Activated T-cell treated with anti-CD3 and anti-CD28 coated beads for 24 hours (primary cell): ENCODE measurements at places on chromosomes 5 and 9.

DNA sequence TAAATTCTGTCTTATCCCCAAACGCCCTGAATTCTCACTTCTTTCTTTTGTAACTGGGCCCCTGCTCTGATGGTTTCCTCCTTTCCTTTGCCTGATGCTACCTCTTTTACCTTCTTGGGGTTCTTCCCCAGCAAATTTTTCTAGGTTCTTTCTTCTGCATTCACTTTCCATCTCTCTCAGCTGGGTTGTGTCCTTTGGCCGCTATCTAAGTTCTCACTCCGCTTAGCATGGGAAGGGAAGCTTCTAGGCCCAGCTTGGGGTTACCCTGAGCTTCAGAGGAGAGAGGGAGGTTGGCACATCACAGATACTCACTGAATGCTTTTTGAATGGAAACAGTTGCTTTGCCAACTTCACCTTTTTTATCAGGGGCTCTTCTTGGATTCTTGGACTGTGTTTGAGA, 17.0 kb downstream of the PALM2AKAP2 start:
- DNase-seq = no peak

DNA sequence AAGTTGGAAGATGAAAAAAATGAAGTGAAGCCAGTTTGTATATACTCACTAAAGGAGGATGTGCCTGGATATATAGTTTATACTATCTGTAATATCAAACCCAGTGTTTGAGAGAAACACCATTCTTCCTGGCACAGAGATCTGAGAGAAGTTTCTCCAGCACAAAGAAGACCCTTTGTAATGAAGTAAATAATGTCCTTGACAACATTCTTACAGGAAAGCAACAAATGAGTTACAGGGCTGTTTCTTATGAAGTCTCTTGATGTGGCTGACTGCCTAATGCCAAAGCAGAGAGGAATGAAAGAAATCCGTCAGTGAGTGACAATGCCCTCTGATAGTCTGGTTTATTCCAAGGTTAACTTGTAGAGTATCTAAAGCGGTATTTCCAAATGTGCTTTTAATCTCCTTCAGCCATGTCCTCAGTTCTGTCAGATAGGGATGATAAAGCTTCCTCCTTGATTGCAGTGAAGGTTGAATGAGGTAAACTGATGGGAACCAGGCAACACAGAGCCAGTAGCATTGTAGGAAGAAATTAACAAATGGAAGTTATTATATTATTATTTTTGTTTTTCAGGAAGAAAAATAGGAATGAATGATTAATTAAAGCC, 123.1 kb upstream of the ZNF608 start:
- no peak for DNase-seq

DNA sequence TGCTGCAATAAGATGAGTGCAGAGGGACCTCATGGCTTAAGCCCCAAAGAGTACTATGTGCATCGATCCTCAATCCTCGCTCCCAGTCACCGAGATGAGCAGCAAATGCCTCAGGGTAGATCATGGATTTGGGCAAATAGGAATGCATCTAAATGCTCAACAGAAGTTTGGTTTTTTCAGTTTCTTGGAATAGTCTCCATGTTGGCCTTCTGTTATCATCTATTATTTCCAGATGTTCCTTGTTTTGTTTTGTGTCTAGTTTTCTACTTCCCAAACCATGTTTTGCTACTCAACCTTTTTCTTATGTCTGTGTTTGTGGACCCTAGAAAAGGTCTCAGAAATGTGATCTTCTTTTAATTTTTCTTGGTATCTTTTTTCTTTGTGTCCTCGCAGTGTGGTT, 43.5 kb upstream of the RASGRF2 start:
- DNase-seq = no peak

GRCh38 chr5:135600971-135601381, 22.2 kb upstream of the CXCL14 start:
- no peak for DNase-seq

GRCh38 chr5:132114150-132115121, 40.8 kb downstream of the CSF2 start:
- no peak for DNase-seq

DNA sequence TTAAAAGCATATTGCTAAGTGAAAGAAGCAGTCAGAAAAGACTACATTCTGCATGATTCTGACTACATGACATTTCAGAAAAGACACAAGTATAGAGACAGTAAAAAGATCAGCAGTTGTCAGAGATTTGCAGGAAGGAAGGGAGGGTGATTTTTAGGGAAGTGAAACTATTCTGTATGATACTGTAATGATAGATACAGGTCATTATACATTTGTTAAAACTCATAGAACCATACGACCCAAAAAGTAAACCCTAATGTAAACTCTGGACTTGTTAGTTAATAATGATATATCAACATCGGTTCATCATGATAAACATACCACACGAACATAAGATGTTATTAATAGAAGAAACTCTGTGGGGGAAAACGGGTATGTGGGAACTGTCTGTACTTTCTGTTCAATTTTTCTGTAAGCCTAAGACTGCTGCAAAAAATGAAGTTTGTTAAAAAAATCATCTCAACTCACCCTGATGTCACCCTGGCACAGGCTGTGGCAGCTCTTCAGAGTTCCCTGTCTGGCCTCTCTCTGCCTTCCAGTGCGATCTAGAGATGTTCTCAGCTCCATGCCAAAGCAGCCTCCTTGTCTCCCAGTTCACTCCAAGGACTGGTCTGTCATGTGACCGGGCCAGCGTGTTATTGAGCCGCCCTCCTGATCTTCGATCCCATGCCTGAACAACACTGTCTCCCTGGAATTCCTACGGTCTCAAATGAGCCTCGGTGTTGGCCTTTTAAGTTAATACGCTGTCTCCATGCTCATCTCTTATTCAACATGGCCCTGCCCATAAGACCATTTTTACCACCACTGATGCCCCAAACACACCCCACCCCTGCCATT, 35.4 kb downstream of the PRLR start:
- no peak for DNase-seq

- DNase-seq = no peak
Measured at GRCh38 chr5:147481874-147482705, 27.8 kb downstream of the DPYSL3 start.

DNA sequence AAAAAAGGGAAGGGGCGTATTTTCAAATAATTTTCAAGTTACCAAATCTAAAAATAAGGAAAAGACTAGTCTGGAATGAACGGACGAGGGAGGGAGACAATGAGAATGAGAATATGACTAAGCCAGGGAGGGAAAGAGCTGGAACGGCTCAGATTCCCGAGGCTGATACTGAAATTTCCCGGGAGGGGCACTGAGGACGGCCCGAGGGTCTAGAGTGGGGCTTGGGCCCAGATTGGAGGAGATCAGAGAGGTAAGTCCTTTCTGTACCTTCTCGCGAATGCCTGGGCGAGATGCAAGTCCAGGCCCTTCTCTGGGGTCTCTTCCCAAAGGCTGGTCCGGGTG, 3.4 kb upstream of the CCIN start:
- DNase-seq = no peak

GRCh38 chr9:23798325-23798724, 27.7 kb downstream of the ELAVL2 start:
- DNase-seq = no peak

DNA sequence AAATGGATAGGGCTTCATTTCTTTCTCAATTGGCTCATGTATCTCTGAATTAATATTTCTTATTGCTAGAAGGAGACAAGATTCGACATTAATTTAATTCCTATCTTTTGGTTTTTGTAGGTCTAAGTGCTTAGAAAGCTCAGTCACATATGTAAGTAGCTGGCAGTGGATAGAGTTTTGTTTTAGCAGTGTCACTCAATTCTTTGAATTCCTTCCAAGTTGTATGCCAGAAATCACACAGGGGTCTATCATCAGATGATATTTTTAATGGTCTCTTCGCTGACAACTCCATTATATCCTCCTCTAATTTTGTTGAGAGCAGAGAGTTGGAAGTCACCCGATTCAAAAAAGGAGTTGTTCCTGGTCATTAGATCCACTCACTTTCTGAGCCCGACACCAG, 82.7 kb downstream of the AMBP start:
- no peak for DNase-seq

GRCh38 chr5:113809626-113810025, 296.1 kb downstream of the YTHDC2 start:
- DNase-seq = no peak

GRCh38 chr9:129164246-129164930, 13.7 kb downstream of the IER5L start:
- no peak for DNase-seq

DNA sequence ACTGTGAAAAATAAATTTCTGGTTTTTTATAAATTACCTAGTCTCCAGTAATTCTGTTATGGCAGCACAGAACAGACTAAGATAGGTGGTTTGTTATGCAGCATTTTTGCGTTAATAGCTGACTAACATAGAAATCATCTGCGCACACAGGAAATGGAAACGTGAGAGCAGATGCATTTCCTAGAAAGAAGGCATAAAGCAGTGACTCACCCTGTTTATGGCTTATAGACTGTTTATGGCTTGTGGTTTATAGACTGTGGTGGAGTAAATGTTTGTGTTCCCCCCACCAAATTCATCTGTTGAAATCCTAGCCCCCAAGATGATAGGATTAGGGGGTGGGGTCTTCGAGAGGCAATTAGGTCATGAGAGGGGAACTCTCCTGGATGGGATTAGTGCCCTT, 18.3 kb upstream of the OSMR start:
- no peak for DNase-seq

DNA sequence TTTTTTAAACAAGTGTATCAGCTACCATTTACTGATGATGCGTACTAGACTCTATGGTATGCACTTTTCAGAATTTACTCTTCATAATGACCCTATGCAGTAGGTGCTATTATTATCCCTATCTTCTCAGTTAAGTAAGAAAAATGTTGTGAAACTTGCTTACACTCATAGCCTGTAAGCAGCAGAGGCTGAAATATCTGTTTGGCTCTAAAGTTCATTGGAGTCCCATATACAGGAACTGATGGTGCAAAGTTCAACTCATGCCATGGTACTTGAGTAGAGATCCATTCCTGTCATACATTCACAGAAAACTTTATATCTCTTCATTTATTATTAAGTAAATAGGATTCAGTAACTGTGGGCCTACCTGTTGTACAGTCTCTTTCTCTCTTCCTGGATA, 41.4 kb upstream of the CCDC112 start:
- no peak for DNase-seq

- DNase-seq = no peak
Measured at GRCh38 chr5:151284392-151284967, 19.1 kb downstream of the SLC36A3 start.
